ENCODE measurements at places on chromosomes 5 and 9.
A peak's percentile ranks its signal among the peaks of the same experiment; 100 is the strongest.

GRCh38 chr5:151038801-151039238, 18.4 kb downstream of the GPX3 start:
- no peak for DNase-seq

- no peak for DNase-seq
Observed at GRCh38 chr9:37706290-37706689, 47.3 kb upstream of the TRMT10B start.

DNA sequence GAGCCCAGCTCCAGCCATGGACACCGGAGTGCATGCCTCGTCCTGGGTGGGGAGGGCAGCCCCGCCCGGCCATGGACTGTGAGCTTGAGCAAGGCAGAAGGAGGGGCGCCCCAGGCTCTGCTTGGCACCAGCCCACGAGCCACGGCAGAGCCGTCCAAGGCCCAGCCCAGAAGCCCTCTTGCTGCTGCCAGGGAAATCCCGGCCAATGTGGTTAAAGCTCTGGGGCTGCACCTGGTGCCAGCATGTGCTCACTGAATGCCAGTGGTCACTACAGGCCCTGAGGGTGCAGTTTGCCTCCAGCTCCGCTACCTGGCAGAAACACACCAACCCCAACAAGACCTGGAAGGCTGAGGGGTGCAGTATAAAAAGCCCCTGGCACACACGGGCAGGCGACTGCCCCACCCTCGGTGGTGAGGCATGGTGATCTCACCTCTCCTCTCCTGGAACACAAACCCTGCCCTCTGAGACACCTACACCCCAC, 11.8 kb downstream of the BRD3 start:
- DNase-seq: no peak

DNA sequence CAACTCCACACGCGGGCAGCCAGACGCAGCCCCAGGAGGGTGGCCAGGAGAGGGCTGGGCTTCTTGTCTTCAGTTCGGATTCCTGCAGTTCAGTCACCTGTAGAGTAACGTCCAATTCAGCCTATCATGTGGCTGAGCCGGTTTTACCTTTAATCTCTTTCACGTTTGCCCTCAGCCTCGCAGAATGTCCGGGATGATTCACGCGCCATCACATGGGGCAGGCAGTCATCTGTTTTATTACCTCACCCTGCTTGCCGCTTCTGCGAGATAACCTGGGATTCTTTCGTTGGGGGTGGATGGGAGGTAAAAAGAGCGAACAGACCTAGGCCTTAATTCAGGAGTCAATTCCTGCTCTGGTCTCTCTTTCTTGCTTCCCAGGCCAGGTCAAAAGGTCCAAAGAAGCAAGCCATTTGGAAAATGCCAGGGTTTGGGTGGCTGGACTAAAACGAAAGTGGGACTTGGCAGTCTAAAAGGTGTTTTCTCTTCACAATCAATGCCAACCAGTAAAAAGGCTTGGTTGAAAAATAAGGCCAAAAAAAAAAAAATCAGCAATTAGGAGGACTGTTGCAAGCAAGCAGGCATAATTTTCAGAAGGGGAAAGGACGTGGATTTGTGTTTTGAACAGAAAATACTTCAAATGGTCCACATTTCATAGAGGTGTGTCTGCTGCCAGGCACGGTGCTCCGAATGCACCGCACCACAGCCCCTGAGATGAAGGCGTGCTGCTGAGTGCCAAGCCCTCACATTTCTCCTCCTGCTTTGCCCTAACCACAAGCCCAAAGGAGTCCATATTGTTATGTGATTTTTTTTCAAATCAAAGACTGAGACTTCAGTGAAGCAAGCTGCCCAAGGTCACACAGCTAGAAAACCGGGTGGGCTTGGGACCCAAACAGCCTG, 2.8 kb upstream of the WWC1 start:
- DNase-seq: no peak

GRCh38 chr5:181058786-181059296, 18.8 kb downstream of the BTNL9 start:
- no peak for DNase-seq

DNA sequence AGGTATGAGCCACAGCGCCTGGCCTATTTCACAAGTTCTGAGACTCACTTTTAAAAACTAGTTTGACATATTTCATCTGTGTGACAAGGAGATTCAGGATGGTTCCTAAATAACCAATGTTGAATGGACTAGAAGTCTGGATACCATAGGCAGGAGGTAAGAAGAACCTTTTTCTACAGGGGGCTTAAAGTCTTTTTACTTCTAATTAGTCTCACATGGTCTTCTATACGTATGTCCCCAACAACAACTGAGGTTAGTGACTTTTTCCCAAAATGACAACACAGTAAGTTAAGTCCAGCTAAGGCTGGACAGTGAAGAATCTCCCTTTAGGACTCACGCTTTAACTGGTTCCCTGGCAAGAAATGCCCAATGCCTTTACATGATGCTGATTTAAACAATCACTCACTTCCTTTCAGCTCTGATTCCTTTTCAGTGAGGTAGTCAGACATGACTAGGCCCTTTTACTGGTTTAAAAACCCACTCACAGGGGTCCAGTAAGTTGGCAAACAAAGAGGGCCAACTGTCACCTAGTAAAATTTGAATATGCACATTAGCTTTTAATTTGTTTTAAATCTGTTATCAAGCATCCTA, 12.1 kb upstream of the HAUS6 start:
- DNase-seq: no peak

GRCh38 chr5:38535248-38535750, 21.1 kb downstream of the LIFR start:
- no peak for DNase-seq

DNA sequence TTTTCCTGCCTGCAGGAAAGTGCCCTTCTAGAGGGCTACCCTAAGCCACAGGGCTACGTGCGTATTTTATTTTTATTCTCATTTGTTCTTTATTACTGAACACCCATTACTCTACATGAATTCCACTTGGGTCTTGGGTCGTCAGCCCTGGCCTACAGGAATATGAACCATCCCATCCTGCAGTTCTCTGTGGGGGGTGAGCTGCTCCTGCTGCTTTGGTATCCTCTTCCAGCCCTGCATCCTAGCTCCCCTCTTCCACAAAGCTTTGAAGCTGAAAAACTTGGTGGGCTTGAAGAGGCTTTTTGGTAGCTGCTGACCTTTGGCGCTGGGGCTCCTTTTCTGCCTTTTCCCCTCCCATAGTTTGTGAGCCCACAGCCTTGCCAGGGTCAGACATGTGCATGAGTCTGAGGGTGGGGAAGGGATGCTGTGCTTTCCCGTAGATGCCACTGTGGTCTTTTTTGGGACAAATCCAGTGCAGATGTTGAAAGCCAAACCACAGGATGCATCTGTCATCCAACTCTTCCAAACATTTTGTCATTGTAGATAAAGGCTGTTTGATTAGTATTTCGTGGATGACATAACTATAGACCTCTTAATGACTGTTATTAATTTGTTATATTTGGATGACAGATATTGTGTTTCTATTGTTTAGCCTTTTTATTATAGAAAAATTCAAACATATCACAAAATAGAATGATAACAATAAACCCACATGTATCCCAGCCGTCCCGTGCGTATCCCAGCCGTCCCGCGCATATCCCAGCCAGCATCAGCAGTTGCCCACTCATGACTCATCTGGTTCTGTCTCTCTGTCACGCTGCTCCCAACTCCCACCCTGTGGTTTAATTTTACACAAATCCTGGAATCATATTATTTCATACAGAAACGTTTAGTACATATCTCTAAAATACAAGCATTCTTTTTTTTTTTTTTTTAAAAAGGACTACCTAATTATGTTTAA, 43.9 kb downstream of the SLC46A2 start:
- DNase-seq: no peak

DNA sequence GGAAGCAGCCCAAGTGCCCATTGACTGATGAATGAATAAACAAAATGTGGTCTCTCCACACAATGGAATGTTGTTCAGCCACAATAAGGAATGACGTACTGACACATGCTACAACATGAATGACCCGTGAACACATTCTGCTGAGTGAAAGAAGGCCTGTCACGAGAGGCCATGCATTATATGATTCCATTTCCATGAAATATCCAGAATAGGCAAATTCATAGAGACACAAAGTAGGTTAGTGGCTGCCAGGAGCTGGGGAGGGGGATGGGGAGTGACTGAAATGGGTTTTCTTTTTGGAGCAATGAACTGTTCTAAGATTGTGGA, 41.4 kb downstream of the BICD2 start:
- no peak for DNase-seq

GRCh38 chr5:15489571-15490235, 10.3 kb upstream of the FBXL7 start:
- no peak for DNase-seq

DNA sequence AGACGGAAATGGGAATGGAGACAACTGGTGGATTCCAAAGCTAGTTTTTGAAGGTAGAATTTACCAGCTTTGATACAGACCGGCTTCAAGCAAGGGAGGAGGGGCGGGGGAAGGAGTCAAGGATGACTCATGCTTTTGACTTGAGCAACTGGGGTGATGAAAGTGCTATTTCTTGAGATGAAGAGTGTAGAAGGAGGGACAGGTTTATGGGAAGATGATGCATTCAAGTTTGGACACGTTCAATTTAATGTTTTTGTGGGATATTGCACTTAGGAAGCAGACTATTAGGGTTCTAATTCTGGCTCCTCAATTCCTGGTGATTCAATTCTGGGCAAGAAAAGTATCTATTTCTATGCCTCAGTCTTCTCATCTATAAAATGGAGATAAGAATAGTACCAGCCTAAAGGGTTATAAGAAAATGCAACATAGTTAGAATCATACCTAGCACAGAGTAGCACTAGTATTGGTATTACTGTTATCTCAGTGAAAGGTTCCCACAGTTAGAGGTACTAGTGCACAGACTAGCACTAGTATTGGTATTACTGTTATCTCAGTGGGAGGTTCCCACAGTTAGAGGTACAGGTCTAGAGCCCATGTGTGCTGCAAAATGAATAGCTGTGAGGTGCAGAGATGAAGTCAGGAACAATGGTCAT, 4.6 kb downstream of the NIPAL4 start:
- DNase-seq: peak; percentile 20

- DNase-seq: no peak
Observed at GRCh38 chr5:32265902-32266301, 46.8 kb downstream of the MTMR12 start.

DNA sequence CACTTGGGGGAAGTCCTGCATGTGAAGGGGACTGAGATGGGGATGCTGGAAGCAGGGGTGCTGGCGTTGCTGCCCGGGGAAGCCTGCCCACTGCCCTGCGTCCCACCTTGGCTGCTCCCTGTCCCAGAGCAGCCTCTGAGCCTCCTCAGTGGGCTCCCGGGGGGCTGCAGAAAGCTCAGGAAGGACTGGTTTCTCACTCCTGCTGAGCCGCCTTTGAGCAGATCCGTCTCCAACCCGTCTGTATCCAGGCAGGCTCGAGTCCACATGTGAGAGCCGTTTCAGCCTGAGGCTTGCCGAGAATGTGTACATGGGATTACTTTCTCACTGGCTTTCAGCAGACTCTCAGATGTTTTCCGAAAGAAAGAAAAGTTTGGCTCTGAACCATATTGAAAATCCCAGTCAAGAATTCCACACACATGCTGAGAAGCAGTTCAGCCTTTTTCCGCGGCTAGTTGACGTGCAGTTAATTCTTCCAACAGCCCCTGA, 95.3 kb upstream of the COL5A1 start:
- no peak for DNase-seq

- DNase-seq: no peak
Observed at GRCh38 chr5:25295067-25295466, 650.3 kb upstream of the CDH10 start.

GRCh38 chr5:77232574-77233358, 22.3 kb downstream of the PDE8B start:
- DNase-seq: no peak

GRCh38 chr5:151051066-151051930, 29.5 kb downstream of the TNIP1 start:
- peak; percentile 65 for DNase-seq

- DNase-seq: no peak
Observed at GRCh38 chr9:86238861-86239770, 20.3 kb downstream of the C9orf153 start.

DNA sequence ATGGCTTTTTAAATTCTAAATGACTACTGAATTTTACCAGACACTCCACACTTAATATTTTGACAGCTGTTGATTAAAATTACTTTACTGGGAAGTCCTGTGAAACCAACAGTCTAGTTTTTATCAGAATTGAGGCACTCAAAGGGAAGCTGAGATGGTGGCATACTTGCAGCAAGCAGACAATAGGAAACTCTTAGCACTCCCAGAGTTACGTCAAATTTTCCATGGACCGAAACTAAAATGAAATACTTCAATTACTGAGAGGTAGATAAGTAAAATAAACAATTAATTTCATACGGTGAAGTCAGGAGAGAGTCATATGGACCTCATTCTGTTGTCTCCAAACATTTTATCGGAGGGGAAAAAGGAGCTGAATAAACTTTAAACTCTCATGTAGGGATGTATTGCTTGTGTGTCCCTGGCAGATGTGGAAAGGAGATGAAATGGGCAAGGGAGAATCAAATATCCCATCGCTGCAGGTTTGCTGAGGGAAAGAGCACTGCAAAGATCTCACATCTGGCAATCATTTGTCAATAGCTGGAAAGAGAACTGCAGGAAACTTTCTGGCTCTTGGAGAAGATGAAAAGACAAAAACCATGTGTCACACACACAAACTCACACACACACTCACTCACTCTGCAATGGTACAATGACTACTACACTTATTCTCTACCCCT, 189.4 kb downstream of the BNC2 start:
- no peak for DNase-seq

- DNase-seq: no peak
Observed at GRCh38 chr5:115946655-115947054, 15.6 kb upstream of the LVRN start.

DNA sequence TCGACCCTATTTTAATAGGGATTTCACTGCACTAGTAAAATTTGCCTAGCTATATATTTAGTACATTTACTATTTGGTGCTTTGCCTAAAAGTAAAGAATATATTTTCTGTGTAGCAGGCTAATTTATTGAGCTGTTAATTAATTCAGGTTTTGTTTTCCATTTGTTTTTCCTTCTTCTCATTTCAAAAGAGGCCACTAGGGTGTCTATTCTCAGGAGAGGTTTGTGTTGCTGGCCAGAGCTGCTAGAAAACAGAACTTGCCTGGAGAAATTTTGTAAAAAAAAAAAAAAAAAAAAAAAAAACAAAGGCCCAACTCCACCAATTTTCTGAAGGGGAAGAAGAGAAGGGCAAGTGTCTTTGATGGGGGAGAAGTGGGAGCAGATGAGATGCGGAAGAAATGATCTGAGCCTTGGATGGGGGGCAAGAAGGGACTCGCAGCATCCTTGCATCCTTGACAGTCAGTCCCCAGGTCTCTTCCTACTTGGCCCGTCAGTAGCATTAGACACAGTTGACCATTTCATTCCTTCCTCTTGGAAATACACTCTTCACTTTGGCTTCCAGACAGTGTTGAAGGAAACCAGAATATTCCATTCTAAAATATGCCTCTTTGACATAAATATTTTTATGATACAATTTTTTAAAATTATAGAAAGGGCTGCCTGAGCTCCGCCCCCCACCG, 318.5 kb downstream of the TRPM3 start:
- no peak for DNase-seq

- no peak for DNase-seq
Observed at GRCh38 chr9:2559192-2560152, 62.1 kb upstream of the VLDLR start.

- no peak for DNase-seq
Observed at GRCh38 chr9:131706608-131706970, 33.3 kb downstream of the RAPGEF1 start.

GRCh38 chr5:91374893-91375520, 8.1 kb downstream of the ARRDC3 start:
- DNase-seq: no peak
